Mesangial cell (primary cell): ENCODE measurements at places on chromosomes 3 and 15. TPM values are rescaled to one million over a fixed set of nuclear protein-coding genes. Genes with fewer than 3 reads are reported as not detected.

ATRIP gene
- 5.5 and 11.2 TPM in 2 replicates for total RNA-seq

OR5K2 gene
- not detected in 2 replicates for total RNA-seq

C3orf20 gene
- total RNA-seq, result not detected in 2 replicates

DBR1 gene
- total RNA-seq, result 8.9 and 11.7 TPM in 2 replicates

ELL3 gene
- total RNA-seq, result 1.8 and 3.0 TPM in 2 replicates

SEMA3G gene
- total RNA-seq, result 0.25 TPM in 1 of 2 replicates, not detected in the other

SLC22A13 gene
- 0.13 and 0.16 TPM in 2 replicates for total RNA-seq

SPATA12 gene
- 0.13 and 0.16 TPM in 2 replicates for total RNA-seq

UPK1B gene
- total RNA-seq, result 14.3 and 28.2 TPM in 2 replicates

GOLGA8T gene
- not detected in 2 replicates for total RNA-seq

ZDHHC19 gene
- 0.13 TPM in 1 of 2 replicates, not detected in the other for total RNA-seq

GOLGA8M gene
- total RNA-seq, result 0.25 TPM in 1 of 2 replicates, not detected in the other

MRPS22 gene
- 42.7 and 55.6 TPM in 2 replicates for total RNA-seq

ATP13A4 gene
- total RNA-seq, result 0.16 TPM in 1 of 2 replicates, not detected in the other

ITIH3 gene
- total RNA-seq, result 0.38 TPM in 1 of 2 replicates, not detected in the other

CHRNA5 gene
- 1.8 and 6.0 TPM in 2 replicates for total RNA-seq

TGM5 gene
- total RNA-seq, result not detected in 2 replicates

MFSD1 gene
- total RNA-seq, result 28.5 and 44.2 TPM in 2 replicates

PARL gene
- total RNA-seq, result 26.4 and 29.5 TPM in 2 replicates

ANKUB1 gene
- total RNA-seq, result not detected in 2 replicates

FOXB1 gene
- not detected in 2 replicates for total RNA-seq

KLHL6 gene
- not detected in 2 replicates for total RNA-seq

C15orf62 gene
- 0.16 and 0.63 TPM in 2 replicates for total RNA-seq

SLC9C1 gene
- total RNA-seq, result not detected in 2 replicates

CP gene
- total RNA-seq, result not detected in 2 replicates

TUSC7 gene
- not detected in 2 replicates for total RNA-seq

GP9 gene
- not detected in 2 replicates for total RNA-seq

GUCA1C gene
- 1.3 TPM in 1 of 2 replicates, not detected in the other for total RNA-seq

INSYN1 gene
- total RNA-seq, result 0.81 and 3.8 TPM in 2 replicates

CYP19A1 gene
- not detected in 2 replicates for total RNA-seq

RARRES1 gene
- total RNA-seq, result 2.3 and 28.3 TPM in 2 replicates

ACOX2 gene
- 2.0 and 2.2 TPM in 2 replicates for total RNA-seq

LEKR1 gene
- total RNA-seq, result 0.38 and 0.65 TPM in 2 replicates

RPL14 gene
- 277 and 295 TPM in 2 replicates for total RNA-seq

RPLP1 gene
- 358 and 465 TPM in 2 replicates for total RNA-seq

CLDN1 gene
- 84.9 and 98.0 TPM in 2 replicates for total RNA-seq

PLA2G4D gene
- not detected in 2 replicates for total RNA-seq

USP50 gene
- total RNA-seq, result not detected in 2 replicates

WNT7A gene
- 0.65 and 0.76 TPM in 2 replicates for total RNA-seq

CPNE9 gene
- not detected in 2 replicates for total RNA-seq

GAP43 gene
- 0.13 and 0.16 TPM in 2 replicates for total RNA-seq

AHSG gene
- total RNA-seq, result not detected in 2 replicates

GOLGA6L9 gene
- total RNA-seq, result 0.81 and 1.1 TPM in 2 replicates

TOMM70 gene
- 20.4 and 30.8 TPM in 2 replicates for total RNA-seq

ITPR1 gene
- 2.9 and 3.6 TPM in 2 replicates for total RNA-seq

TMA7 gene
- 77.1 and 221 TPM in 2 replicates for total RNA-seq

FAM240A gene
- not detected in 2 replicates for total RNA-seq

SH3BP5 gene
- 6.2 and 7.7 TPM in 2 replicates for total RNA-seq

ZNF662 gene
- total RNA-seq, result 1.1 and 1.8 TPM in 2 replicates

DCP1A gene
- 9.5 and 11.3 TPM in 2 replicates for total RNA-seq

ACTC1 gene
- total RNA-seq, result 0.65 TPM in 1 of 2 replicates, not detected in the other

TGFBR2 gene
- 36.0 and 56.2 TPM in 2 replicates for total RNA-seq

VIPR1 gene
- total RNA-seq, result not detected in 2 replicates

CISH gene
- 2.9 and 5.3 TPM in 2 replicates for total RNA-seq

C2CD4B gene
- total RNA-seq, result not detected in 2 replicates

MKRN2OS gene
- total RNA-seq, result 1.3 TPM in 1 of 2 replicates, not detected in the other

FEZF2 gene
- total RNA-seq, result not detected in 2 replicates

SERINC4 gene
- total RNA-seq, result not detected in 2 replicates
